Foreskin fibroblast (primary cell): ENCODE measurements at places on chromosomes 2 and 18.

DNA sequence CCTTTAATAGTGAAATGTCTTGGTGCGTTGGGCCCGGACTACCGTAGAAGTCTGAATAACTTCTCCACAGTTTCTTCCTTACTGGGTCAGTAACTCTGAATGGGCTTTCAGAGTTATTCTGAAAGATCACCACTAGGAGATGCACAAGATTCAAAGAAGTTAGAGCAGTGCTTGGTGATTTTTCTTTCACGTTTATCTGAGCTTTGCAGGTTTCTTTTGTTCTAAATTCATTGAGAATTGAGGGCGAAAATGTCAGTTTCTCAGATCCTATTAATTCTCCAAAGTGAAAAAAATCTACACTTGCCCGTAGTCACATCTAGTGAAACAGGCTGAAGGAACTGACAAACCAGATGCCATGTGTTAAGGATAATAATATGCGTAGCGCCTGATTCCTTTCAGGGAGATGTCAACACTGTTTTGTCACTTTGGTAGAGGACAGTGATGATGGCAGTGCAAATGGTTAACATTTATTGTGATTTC is 70.1 kb downstream of the QPCT start:
- DNase-seq = peak; percentile 79

- peak; percentile 59 for DNase-seq
These were observed 266.8 kb downstream of the EN1 start for GRCh38 chr2:118580651-118581050.

DNA sequence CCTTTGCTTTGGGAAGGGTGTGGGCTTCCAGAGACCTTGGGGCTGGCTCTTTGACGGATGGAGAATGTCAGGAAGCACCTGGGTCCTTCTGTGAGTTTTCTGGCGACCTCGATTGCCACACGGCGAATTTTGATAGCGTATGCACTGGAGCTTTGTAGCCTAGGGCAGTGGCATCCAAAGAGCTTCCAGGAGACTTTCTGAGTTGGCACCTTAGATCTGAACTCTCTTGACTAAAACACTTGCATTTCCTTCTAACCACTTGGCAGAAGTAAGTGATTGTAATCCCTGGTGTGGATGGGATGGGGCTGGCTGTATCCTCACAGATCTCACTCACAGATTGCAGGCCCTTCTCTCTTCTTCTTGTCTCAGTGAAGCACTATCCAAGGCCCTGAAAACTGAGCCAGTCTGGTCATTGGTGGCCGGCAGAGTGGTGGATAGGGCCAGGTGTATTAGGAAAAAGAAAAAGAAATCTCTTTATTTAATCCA is 7.8 kb downstream of the RNF144A start:
- DNase-seq = no peak

GRCh38 chr18:44537526-44537925 is 143.2 kb upstream of the SETBP1 start:
- DNase-seq = peak; percentile 91

GRCh38 chr2:1676091-1676912 is 68.0 kb downstream of the PXDN start:
- no peak for DNase-seq

DNA sequence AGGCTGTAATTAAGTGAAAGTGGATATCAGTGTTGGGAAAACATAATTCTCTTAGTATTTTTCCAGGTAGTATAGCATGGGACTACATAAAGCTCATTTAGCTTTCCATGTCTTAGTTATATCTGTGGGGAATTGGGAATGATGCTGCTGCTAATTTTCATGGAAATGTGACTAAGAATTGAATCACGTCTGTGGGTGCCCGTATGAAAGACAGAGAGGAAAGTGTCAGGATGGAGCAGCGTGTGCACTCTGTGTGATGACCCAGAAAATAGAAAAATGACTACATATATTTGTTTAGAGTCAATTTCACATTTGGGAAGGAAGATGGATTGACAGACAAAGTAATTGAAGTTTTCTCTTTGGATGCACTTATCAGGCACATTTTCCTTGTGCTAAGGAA is 212.1 kb downstream of the PTPRM start:
- DNase-seq = no peak

- no peak for DNase-seq
These were observed 165.5 kb downstream of the EHBP1 start for GRCh38 chr2:62870966-62871365.

- no peak for DNase-seq
These were observed 300.4 kb upstream of the FANCL start for GRCh38 chr2:58541511-58541910.

- DNase-seq = no peak
These were observed 150.6 kb upstream of the UBE2E3 start for GRCh38 chr2:180829836-180830235.

DNA sequence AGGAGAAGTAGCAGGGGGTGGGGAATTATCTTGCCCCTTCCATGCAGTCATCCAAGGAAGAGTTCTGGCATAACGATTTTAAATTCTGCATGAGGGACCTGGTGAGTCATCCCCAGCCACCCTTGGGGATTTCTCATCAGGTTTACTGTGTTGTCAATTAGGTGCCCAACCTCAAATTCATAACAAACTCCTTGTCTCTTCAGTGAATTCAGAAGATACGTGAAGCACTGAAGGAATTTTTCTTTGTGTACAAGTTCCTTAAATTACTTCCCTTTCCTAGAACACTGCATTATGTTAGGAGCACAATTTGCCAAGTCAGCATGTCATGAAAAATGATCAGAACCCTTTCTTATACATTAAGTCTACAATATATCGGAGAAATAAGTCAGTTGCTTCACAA is 70.8 kb upstream of the NOSTRIN start:
- peak; percentile 9 for DNase-seq

DNA sequence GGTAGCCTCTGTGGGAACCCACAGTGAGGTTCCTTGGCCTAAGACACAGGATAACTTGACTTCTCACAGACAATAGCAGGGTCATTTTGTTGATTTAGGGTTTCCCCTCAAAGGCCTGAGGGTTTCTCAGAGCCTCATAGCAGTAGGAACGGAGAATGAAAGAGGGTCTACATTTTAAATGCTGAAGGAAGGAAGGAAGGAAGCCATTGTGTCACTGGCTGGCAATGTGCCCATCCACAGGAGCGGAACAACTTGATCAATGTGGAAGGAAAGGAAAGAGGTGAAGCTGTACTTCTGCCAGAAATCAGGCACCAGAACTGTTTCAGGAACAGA is 5.1 kb downstream of the IL1B start:
- DNase-seq = no peak

GRCh38 chr18:57086163-57086562 is 60.7 kb upstream of the BOD1L2 start:
- DNase-seq = no peak

GRCh38 chr2:101518578-101519492 is 43.9 kb upstream of the RFX8 start:
- DNase-seq = peak; percentile 89

DNA sequence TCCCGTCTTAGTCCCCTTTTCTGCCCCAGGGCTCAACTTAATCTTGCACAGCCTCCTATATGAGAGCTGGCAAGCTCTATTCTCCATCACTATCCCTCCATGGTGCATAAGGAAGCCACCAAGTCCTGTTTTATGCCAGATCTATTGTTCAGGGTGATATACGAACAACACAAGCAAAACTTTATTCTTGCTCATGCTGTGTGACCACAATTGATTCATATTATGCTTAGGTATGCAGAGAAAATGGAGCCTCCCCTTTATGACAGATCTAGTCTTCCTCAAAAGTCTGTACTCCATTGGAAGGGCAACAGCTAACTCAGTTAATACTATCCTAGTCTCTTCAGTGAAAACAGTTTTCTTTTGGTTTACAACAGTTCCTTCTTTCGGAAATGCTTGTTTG is 94.0 kb upstream of the STON1 start:
- DNase-seq = no peak

- DNase-seq = peak; percentile 33
These were observed 31.9 kb upstream of the CREG2 start for GRCh38 chr2:101419096-101419663.

DNA sequence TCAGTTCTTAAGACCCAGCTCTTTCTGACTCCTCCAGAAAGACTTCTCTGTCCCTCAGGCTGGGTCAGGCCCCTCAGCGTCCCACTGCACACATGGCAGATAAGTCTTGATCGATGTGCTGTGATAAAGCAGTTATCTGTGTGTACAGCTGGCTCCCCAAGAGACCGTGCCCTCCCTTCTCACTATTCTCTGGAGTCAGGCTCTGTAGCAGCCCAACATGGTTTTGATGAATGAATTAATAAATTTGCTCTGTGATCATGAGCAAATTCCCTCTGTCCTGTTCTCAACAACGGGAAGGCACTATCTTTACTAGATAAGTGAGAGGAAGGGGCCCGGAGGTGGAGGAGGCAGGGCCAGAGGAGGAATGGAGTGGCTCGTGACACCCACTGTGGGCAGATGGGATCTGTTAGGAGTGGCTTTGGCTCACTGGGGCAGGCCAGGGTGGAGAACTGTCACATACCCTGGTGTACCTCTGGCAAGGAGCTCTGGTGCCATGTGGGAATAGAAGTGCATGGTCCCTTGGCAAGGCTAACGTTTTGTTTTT is 48.3 kb downstream of the ZFP36L2 start:
- no peak for DNase-seq

GRCh38 chr2:55054106-55054875 is 4.0 kb upstream of the RTN4 start:
- DNase-seq = no peak

- DNase-seq = peak; percentile 82
These were observed 24.4 kb upstream of the AGFG1 start for GRCh38 chr2:227447606-227448005.

GRCh38 chr2:161230959-161231358 is 70.7 kb downstream of the TANK start:
- no peak for DNase-seq

GRCh38 chr2:155377266-155377680 is 678.8 kb downstream of the KCNJ3 start:
- no peak for DNase-seq

DNA sequence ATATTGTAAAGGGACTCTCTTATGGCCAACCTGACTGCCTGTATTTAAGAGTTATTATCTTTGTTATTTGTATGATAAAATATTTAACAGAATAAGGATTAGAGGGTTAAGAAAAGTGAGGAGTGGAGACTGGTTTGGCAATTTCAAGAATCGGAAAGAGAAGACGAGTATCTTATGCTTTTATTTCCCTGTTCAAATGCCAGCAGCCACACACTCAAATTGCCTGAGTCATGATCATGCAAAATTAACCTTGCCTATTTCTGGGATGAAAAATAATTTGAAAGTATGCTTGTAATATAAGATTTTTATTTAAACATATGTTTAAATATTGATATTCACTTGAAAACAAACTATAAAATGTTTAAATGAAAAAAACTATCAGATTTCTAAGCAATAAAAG is 188.6 kb downstream of the CD226 start:
- no peak for DNase-seq

DNA sequence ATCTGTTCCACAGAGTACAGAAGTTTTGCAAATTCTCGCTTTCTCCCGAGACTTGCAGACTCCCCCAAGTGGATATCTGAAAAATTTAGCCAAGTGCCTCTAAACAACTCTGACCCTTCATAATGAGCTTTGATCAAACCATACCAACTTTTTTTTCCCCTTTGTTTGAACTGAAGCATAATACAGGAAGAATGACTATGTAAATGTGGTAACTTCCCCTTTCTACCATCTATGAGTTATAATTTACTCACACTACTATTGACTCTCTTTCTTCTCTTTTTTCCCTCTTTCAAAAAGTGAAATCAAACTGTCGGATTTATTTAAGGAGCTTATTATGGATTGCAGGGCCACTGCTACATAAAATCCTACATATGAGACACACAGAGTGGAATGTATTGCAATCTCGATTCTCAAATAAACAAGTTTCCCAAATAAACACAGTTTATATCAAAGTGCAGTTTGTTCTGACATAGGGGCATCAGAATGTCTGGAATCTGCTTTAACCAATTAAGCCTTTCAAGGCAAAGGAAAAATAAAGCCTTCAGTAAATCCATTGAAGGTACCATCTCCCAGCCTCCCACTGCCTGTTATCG is 1.4 kb upstream of the ZNF804A start:
- peak; percentile 69 for DNase-seq

GRCh38 chr2:3396920-3397559 is 17.5 kb downstream of the TRAPPC12 start:
- no peak for DNase-seq

GRCh38 chr2:60554646-60555065 is 1.2 kb upstream of the BCL11A start:
- DNase-seq = no peak
